ENCODE measurements at places on chromosomes 5 and 9.

GRCh38 chr9:102069969-102070368 is 331.5 kb upstream of the GRIN3A start:
- DNase-seq, result no peak

GRCh38 chr9:123883634-123884033 is 46.3 kb downstream of the DENND1A start:
- no peak for DNase-seq

GRCh38 chr9:119289740-119290433 is 79.3 kb downstream of the BRINP1 start:
- no peak for DNase-seq

- no peak for DNase-seq
Measured at GRCh38 chr5:57844410-57844809, 361.8 kb upstream of the ACTBL2 start.

All from right renal cortex interstitium (tissue), 3 donors.